ENCODE measurements at places on chromosomes 16 and 17.

- DNase-seq = no peak
These were observed 22.2 kb upstream of the DHRS7B start for GRCh38 chr17:21104608-21105007.

DNA sequence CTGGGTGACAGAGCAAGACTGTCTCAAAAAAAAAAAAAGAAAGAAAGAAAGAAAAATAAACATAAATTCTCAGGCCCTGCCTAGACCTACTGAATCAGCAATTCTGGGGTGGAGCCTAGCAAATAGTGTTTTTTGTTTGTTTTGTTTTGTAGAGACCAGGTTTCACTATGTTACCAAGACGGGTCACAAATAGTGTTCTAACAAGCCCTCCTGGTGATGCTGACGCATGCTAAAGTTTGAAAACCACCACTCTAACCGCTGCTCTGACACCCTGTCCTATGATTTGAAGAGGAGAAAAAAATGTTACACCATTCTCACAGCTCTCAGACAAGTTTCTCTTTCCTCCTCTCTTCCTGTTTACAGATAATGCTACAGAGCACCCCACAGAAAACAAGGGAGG, 1.5 kb downstream of the MRPL10 start:
- DNase-seq = no peak

DNA sequence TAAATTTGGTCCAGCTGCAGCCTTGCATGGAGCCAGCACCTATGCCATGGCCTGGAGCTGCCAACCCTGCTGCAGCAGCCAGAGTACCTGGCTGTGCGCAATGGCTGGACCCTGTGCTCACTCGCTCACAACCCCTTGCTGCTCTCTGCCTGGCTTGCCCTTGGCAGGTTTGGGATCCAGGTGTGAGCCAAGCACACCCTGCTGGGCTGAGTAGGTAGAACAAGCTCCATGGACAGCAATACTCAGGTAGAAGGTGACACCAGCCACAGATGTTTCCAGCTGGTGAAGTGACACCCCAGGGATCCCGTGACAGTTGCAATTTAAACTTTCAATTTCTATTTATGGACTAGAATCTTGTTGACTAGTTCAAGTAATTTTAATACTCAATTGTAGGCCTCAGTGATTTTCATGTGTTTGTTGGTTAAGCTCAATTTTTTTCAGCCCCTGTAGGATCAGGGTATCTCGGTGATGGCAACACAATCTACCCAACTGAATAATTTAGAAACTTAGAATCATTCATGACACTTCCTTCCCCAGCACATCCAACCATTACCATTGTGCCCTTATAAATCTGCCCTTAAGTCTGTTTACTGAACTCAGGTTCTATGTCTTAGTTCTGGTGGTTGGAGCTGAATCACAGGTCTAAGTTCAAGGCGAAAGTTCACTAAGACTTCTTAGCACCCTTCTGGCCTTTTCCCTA, 480.0 kb downstream of the PMP22 start:
- no peak for DNase-seq

DNA sequence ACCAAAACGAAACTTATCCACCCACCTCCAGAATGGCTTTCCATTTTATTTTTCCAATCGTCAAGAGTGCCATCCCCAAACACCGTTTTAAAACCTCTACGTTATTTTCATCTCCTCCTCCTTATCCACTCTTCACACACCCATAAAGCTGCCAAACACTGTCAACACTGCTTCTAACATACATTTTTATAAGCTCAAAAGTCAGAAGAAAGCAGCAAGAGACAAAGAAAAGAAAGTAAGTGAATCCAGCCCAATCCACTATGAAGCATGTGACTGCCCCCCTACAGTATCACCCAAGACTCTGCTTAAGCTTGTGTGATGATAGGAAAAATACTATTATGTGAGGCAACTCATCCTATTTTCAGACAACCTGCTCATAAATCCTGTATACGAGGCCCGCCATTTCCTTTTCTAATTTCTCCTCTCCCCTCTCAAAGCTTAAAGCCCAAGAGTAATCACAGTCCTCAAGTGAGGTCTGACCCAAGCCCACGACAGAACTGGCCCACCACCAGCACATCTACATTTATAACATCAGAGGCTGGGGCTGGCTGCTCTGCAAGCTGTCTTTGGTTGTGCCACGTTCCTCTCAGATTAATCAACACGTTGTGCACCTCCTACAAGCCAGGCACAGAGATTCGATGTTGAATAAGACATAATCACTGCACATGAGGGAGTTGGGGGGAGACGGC, 16.3 kb downstream of the USP31 start:
- DNase-seq = no peak

DNA sequence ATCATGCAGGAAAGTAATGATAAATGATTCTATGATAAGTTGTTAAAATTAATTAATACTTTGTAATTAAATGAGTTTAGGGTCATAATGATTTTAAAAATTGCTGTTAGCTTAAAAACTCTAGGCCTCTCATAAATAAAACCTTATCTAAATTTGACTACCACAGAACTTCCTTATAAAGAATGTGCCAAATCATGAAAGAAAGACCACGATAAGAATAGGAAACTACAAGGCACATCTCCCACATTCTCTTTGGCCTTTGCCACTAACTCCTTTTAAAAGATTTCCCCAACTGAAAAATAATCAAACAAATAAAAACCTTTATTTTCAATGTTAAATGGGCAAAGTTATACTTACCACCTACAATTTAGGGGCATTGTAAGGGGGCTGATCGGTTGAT, 164.6 kb upstream of the C17orf78 start:
- DNase-seq = no peak

DNA sequence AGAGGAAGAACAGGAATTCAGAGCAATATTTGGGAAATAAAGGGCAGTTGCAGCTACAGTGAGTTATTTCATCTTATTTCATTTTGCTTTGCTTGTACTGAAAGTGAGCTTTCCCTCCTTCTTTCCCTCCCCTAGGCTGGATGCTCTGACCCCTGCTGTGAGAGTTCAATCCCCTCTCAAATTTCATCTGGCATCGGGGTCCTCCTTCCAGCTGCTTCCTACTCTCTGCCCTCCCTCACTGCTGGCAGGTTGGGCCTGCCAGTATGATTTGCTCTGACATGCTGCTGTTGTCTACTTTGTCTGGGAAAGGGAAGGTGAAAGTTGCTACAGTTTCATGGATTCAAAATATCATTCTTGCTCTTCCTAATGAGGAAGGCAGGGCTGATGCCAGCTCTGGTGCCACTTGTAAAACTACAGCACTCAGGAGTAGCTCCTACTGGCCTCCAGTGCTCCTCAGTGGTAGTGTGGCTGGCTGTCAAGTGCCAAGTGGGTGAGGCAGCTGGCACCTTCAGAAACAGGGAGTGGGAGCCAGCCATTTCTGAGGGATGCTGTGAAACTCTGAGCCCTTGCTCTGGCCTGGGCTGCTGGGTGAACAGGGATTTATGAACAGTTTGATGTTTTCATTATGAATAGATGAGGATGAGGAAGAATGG, 408.6 kb downstream of the HAPSTR1 start:
- no peak for DNase-seq

DNA sequence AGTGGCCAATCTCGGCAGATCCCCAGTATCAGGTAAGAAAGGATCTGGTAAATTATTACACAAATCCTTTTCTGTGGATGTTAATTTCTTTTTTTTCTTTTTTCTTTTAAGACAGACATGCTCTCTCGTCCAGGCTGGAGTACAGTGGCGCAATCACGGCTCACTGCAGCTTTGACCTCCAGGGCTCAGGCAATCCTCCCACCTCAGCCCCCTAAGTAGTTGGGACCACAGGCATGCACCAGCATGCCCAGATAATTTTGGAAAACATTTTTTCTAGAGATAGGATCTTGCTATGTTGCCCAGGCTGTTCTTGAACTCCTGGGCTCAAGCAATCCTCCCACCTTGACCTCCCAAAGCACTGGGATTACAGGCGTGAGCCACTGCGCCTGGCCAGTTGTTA, 54.0 kb downstream of the GAS7 start:
- no peak for DNase-seq

DNA sequence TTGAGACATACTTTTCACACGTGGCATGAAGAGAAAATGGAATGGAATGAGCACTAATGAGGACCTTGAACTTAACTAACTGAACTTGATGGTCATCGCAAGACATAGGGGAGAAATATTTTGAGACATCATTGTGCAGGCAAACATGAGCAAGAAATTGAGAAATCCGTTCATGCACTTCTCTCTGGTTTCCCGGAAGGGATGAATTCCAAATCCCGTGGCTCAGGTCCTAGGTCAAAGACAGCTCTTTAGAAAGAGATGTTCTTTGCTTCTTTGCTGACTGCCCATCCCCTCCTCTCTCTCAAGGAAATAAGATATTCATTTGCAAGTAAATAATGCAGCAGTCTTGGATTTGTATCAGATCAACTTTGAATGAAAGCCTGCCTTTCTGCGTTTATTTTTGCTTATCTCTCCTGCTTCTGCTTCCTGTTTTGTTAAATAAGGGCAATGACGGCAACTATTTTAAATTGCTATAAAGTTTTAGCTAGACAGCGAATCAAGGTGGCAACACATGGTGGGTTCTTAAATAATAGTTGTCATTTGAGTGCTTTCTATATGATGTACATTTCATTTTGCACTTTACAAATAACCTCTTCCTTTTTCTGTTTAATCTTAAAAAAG, 657.8 kb downstream of the MAF start:
- DNase-seq = no peak

Data from NAMALWA (cell line).